ENCODE measurements at places on chromosomes 6 and 20.

- no peak for DNase-seq
Measured at GRCh38 chr6:113909224-113909856, 52.2 kb downstream of the MARCKS start.

GRCh38 chr6:113082745-113083144 lies 735.6 kb downstream of the RFPL4B start:
- DNase-seq = no peak

DNA sequence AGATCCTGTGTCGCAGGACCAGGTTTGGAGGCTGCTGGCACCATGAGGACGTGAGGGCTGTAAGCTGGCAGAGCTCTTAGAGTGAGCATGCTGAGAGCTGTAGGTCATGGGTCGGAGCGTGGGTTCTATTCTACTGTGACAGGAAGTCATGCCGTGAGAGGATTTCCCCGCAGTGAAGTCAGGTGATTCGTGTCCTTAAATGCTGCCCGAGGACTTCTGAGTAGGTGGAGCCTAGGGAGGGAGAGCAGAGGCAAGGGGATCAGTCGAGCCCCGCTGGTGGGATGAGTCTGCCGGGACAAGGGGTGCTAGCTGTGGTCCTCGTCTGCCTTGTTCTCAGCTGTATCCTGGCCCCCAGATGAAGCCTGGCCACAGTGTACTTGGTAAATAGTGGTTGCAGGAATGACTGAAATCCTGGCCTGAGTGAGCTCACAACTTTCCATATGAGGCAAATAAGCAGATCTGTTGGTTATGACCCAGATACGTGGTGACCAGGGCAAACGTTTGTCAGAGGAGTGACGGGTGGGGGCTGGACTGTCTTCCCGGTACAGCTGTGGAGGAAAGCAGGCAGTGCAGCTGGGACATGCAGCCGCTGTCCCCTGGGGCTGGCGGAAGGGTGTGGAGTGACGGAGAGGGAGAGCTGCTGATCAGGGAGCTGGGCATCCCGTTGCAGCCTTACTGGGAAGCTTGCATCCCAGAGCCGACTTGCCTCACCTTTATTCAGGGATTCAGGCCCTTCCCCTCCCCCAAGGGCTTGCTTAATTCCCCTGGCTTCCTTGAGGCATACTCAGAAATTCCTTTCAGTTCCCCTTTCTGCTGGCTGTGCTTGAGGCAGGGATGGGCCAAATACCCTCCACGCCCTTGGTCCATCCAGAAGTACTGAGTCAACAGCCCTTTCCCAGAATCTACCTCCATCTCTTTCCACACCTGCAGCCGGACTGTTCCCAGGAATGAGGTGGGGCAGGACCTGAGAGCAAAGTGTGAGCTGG lies 250.9 kb upstream of the RREB1 start:
- DNase-seq = no peak

DNA sequence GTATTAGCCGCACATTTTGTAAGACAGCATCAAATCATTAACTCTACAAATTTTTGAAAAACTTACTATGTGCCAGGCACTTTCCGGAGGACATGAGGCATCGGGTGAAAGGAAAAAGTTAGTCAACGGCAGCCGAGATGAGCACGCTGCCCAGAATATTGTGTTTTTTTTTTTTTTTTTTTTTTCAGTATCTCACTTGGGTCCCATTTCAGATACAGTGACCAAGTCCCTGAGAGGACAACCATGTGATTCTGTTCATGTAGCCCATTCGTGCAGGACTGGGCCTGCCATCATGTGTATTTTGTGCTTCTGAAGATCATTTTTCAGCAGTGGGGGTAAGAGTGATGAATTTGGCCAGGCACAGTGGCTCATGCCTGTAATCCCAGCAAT lies 1.3 kb downstream of the SLA2 start:
- DNase-seq = peak; percentile 13

GRCh38 chr6:140256248-140256647 lies 881.8 kb upstream of the CITED2 start:
- no peak for DNase-seq

- no peak for DNase-seq
Measured at GRCh38 chr6:97218912-97219311, 64.1 kb downstream of the MMS22L start.

GRCh38 chr6:81534934-81535465 lies 217.5 kb downstream of the TENT5A start:
- no peak for DNase-seq

GRCh38 chr20:60804240-60804917 lies 447.7 kb upstream of the CDH4 start:
- DNase-seq = no peak

DNA sequence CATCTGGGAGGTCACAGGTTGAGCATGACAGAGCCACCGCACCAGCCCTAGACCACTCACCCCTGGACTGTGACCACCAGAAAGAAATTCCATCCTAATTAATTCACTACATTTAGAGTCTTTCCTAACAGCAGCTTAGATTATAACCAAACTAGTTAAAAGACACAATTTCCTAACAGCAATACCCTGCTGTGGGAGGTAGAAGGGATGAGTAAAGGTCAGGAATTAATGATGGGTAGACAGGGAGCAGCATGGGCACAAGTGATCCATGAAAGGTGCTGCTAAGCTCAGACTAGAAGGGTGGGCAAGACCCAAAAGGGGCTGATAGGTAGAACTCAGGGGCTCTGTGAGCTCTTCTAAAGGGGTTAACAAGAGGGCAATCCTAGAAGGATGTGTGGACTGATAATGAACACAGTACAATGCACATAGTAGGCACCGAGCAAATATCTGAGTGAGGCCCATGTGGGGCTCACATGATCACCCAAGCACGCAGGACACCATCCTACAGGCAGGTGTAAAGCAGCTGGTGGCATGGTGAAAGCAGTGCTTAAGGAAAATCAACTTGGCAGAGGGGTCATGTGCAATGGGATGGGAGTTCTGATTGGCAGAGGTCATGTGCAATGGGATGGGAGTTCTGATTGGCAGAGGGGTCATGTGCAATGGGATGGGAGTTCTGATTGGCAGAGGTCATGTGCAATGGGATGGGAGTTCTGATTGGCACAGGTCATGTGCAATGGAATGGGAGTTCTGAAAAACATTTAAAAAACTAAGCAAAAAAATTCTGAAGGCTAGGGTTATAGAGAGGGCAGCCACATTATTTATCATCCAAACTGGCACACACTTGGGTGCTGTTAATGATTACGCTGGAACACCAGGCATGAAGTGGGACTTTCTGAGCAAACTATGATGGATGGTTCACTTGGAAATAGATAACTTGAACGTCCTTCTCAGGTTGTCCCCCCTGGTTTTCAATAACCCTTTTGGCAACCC lies 188.2 kb upstream of the FOXQ1 start:
- DNase-seq = no peak

GRCh38 chr6:36127462-36128016 lies 2.8 kb upstream of the MAPK13 start:
- no peak for DNase-seq

DNA sequence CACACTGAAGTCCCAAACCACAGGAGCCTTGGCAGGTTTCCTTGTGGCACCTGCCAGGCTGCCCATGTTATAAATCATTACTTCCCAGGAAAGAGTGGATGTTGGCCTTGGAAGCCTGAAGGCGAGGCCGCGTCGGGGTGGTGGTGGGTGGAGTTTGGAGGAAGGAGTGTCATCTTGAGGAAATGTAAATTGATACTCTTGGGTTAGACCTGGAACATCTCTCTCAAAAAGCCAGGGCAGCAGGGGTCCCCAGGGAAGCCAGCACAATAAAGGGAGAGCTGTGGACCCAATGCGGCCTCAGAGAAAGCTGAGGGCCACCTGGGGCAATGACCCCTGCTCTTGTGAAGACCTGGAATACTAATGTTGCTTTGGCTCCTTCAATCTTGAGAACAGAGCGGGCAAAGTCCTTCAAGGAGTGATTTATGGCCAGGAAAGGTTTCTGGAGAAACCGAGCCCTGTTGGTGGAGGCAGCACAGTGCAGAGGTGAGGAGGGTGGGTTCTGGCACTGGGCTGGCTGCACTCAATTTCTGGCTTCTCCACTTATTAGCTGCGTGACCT lies 26.3 kb upstream of the TRAF3IP2 start:
- DNase-seq = no peak

- DNase-seq = no peak
Measured at GRCh38 chr6:40899684-40900155, 139.3 kb downstream of the UNC5CL start.

DNA sequence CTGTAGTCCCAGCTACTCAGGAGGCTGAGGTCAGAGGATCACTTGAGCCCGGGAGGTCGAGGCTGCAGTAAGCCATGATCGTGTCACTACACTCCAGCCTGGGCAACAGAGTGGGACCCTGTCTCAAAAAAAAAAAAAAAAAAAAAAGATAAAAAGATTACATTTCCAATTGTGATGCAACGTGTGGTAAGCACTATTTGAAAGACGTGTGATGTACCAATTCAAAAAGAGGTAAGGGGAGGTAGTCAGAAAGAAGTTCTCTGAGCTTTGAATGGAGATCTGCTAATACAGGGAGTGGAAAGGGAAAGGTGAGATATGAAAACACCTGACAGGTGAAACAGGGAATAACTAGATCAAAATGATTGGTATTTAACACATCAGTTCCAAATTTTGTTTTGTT lies 11.9 kb downstream of the GOPC start:
- no peak for DNase-seq

DNA sequence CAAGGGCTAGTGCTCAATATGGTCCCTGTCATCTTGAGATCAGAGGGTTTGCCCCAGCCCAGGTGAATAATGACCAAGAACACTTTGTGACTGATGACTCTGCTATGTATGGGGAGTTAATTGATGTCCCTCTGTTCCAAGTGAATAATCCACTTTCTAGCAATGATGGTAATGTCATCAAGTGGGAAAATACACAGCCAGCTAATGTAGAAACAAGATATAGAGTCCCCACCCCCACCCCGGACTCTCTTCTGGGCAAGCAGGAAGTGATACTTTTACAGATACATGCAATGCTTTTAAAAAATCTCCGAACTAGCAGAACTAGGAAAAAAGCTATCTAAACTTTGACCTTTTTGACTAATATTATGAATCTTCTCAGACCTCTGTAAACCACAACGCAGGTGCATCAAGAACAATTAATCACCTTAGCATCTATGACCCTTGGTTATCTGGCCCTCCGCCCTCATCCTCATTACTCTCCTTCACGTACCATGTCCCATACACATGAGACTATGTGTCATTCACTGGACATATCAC lies 30.5 kb downstream of the CNR1 start:
- DNase-seq = no peak

GRCh38 chr20:51258582-51259165 lies 235.8 kb upstream of the KCNG1 start:
- no peak for DNase-seq

GRCh38 chr6:79446006-79446405 lies 91.2 kb downstream of the LCA5 start:
- no peak for DNase-seq

Measured in activated CD8-positive, alpha-beta memory T cell treated with anti-CD3 and anti-CD28 coated beads for 1 hour (primary cell).